ENCODE measurements at places on chromosomes 13 and 19. TPM values are rescaled to one million over a fixed set of nuclear protein-coding genes. Genes with fewer than 3 reads are reported as not detected.

GRIK5 gene
- 8.6 TPM for total RNA-seq

CD70 gene
- total RNA-seq: not detected

DNA sequence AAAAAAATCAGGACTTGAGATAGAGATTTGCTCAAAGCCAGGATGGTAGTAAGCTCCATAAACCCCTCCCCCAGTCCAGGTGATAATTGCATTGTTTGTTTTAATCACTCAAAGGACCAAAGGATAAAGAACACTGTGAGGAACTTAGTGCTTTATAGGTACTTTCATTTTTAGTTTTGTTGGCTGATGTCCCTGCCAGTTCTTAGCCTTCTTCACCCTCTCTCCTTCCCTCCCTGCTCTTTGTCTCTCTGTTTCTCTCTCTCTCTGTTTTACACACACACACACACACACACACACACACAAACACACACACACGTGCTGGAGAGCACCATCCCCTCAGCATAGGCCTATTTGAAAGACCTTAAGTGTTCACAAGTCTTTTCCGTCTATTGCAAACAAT is 5.2 kb downstream of the FRY start:
- H3K4me3 ChIP-seq: no peak overlapping the region
- H3K4me1 ChIP-seq: peaks cover 27% of the 10 kb centered on the region
- no peak for DNase-seq
- H3K27me3 ChIP-seq: no peaks in the 10 kb centered on the region

DNA sequence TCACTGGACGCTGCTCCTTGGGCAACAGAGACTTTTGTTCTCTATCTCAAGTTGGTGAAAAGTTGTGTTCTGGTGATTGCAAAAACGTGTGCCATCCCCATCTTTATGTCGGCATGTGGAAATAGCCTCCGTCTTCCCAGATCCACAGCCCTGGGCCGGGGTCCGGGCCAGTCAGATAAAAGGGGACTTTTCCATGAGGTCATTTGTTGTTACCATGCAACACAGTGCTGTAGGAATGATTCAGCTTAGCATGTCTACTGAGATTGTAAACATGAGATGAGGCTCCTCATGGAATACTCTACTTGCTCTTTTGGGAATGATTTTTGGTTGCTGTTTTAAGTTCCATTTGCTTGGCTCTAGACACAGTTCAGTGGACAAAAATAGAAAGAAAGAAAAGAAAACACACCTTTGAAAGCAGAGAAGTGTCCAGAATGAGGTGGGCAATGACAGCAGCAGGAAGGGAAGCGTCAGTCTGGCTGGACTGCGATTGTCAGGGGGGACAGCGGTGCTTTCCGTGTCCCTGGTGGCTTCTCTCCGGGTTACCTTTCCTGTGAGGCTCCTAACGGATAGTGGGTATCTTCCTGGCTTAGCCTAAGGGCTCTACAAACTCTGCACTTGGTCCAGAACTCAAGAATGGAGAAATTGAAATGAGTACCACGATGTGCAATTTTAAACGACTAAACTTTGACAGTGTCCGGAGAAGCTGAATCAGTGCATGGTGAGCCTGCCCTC is 91.6 kb downstream of the TEX29 start:
- H3K4me1 ChIP-seq: no peaks in the 10 kb centered on the region
- peak overlapping the region; percentile 32 for H3K4me3 ChIP-seq
- no peaks in the 10 kb centered on the region for H3K36me3 ChIP-seq

GRCh38 chr19:38910488-38910887 is 1.5 kb downstream of the CCER2 start:
- no peak overlapping the region for H3K4me3 ChIP-seq
- H3K4me1 ChIP-seq: no peaks in the 10 kb centered on the region

GRCh38 chr19:11480715-11481533 is at the start of gene ELAVL3:
Gene ELAVL3, minus strand, starts transcription at chr19:11481046. Its CDS starts 438 bp downstream, at chr19:11480608.
- H3K36me3 ChIP-seq: peaks cover 19% of the 10 kb centered on the region
- DNase-seq: no peak
- peak within 1 kb of the TSS; percentile 54 for H3K4me3 ChIP-seq
- H3K27ac ChIP-seq: no peak within 1 kb of the TSS
- H3K4me1 ChIP-seq: peaks cover 36% of the 10 kb centered on the region

- no peaks in the 10 kb centered on the region for H3K4me1 ChIP-seq
- no peaks in the 10 kb centered on the region for H3K27me3 ChIP-seq
- DNase-seq: no peak
- H3K27ac ChIP-seq: no peak overlapping the region
- H3K36me3 ChIP-seq: no peaks in the 10 kb centered on the region
- no peak overlapping the region for H3K4me3 ChIP-seq
Observed at GRCh38 chr19:30355586-30355985, 16.6 kb upstream of the ZNF536 start.

DNA sequence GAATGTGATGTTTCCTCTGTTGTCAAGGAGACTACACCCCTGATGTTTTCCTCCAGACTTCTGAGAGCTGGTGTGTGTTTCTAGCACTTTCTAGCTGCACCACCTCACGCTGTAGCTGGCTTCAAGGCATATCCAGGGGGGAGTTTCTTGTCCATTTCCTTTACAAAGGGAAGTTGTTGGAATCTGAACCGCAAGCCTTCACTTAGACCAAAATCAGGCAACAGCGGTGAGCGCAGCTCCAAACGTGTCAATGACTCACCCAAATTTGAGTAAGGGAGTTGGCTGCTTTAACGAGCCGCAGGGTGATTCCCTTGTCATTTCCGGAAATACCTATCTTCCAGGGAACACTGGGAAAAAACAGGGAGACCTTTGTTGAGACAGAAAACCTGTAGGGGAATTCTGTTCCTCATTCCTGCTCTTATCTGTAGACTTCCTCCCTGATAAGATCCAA is 2.5 kb downstream of the LDLR start:
- H3K4me1 ChIP-seq: peaks cover 83% of the 10 kb centered on the region
- peak overlapping the region; percentile 69 for H3K4me3 ChIP-seq
- H3K27me3 ChIP-seq: no peaks in the 10 kb centered on the region
- H3K27ac ChIP-seq: peak overlapping the region; percentile 97

DNA sequence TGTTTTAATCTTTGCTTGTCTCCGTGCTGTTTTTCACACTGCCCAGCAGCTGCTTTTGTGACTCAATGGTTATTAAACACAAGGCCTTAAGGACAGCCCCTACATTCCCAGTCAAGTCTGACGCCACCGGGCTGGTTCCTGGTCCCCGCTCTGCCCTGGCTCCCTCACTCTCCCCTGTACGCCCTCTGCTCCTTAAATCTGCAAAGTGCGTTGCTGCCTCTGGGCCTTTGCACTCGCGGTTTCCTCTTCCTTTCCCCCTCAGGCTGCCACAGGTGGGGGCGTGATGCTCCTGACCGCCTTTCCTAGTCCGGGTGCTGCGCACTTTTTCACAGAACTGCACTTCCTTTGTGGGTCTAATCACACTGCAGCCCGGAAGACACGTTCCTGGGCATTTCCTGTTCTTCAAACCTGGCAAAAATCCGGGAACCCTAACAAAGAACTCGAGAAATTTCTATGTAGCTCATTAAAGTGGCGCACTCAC is 25.6 kb downstream of the NOSIP start:
- no peaks in the 10 kb centered on the region for H3K27me3 ChIP-seq
- peaks cover 26% of the 10 kb centered on the region for H3K4me1 ChIP-seq
- peak overlapping the region; percentile 62 for H3K27ac ChIP-seq
- no peak for DNase-seq
- H3K36me3 ChIP-seq: peaks cover 52% of the 10 kb centered on the region
- no peak overlapping the region for H3K4me3 ChIP-seq

DNA sequence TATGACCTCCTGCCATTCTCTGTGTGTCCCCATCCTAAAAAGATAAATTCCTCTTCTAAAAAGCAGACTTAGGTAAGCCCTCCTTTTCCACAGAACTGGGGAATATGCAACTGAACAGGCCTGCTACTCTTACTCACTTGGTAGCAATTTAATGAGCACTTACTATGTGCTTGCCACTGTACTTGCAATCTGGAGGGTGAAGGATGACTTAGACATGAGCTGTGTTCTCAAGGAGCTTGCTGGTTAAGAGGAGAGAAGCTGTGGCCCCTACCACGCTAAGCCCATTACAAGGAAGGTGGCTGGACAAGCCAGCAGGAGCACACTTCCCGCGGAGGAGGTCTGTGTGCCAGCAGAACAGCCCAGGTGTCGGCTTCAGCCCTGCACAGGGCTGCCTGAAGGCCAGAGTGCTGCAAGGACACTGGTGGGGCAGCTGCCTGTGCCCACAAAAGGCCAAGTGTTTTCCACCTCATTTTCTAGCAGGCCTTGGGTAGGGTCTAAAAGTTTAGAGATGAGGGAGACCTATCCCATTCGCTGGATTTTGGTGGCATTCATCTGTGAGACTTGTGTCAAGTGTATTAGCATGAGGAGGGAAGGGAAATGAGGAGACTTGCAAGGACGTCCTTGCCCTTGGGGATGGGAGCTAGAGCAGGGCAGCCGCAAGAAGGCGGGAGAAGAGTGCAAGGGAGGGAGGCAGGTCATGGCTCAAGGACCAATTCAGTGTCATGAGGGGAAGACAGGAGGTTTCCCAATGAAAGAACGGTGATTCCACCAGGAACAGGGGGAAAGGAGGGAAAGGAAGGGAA is 52.0 kb downstream of the COL4A1 start:
- no peak for DNase-seq
- H3K4me1 ChIP-seq: peaks cover 69% of the 10 kb centered on the region
- no peaks in the 10 kb centered on the region for H3K27me3 ChIP-seq
- peak overlapping the region; percentile 88 for H3K27ac ChIP-seq

DNA sequence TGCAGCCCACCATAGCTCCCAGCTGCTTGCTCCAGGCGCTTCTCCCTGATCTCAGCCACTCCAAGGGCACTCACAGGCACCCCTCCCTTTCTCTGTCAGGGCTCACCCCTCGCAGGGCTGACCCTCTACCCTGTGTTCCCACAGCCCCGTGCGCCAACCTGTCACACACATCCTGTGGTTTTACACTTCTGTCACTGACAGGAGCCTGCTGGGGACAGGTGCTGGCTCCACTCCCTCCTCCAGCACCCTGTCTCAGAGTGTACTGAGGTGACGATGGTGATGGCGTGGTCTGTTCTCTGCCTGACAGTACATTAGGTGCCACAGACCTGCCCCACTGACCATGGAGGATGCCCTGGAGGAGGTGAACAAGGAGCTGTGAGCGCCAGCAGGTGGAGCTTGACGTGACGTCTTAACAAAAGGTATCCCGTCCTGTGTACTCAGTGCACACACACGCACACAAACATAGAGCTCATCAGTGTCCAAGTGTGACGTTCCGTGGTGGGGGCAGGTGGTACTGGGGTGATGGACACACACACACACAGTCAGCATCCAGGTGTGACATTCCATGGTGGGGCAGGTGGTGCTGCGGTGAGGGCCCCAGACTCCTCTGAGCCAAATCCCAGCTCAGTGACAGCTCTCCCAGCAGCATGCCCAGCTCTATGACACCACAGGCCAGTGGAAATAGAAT is 20.9 kb downstream of the C19orf44 start:
- H3K27me3 ChIP-seq: no peaks in the 10 kb centered on the region
- peaks cover 86% of the 10 kb centered on the region for H3K36me3 ChIP-seq
- no peak overlapping the region for H3K27ac ChIP-seq
- no peaks in the 10 kb centered on the region for H3K4me1 ChIP-seq

GRCh38 chr13:88063741-88064140 is 392.6 kb downstream of the SLITRK5 start:
- H3K27ac ChIP-seq: no peak overlapping the region
- H3K4me1 ChIP-seq: no peaks in the 10 kb centered on the region
- no peaks in the 10 kb centered on the region for H3K36me3 ChIP-seq

- DNase-seq: peak; percentile 98
- peak overlapping the region; percentile 72 for H3K4me3 ChIP-seq
- H3K27me3 ChIP-seq: no peaks in the 10 kb centered on the region
- H3K4me1 ChIP-seq: no peaks in the 10 kb centered on the region
- no peaks in the 10 kb centered on the region for H3K36me3 ChIP-seq
Observed at GRCh38 chr13:102394158-102395053, 7.4 kb downstream of the FGF14 start.

DNA sequence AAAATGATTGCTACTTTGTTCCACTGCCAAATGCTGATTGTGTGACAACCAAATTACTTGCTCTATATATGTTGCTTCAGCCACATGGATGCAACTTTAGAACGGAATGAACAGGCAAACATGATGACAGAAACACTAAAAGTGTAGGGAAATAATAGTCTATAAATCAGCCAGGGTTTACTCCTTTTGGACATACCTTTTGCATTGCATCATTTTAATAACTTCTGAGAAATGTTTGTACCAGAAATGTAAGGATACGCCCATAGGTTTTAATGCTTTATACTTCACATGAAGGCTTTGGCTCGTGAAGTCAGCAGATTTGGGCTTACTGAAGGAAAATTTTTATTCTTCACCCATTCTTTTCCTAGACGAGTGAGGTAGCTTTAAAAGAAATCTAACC is 141.0 kb downstream of the POSTN start:
- H3K27me3 ChIP-seq: no peaks in the 10 kb centered on the region
- DNase-seq: no peak
- H3K36me3 ChIP-seq: no peaks in the 10 kb centered on the region
- no peak overlapping the region for H3K4me3 ChIP-seq
- no peaks in the 10 kb centered on the region for H3K4me1 ChIP-seq

DNA sequence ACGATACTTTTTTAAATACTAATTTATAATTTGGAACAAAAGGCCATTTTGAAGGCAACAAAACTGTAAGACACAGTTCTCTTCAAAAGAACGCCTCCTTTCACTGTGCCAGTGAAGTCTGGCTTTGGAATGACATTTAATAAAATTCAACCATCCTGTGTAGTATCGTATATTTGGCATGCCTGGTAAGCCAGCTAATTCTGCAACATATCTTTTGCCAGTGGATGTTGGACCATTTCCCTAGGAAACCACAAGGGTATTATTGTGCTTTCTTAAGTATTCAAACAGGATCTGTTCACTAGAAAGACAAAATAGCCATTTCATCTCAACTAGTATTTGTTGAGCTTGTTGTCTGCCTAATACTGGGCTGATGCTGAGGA is 111.6 kb downstream of the RGCC start:
- peaks cover 13% of the 10 kb centered on the region for H3K36me3 ChIP-seq
- no peak overlapping the region for H3K27ac ChIP-seq
- H3K4me3 ChIP-seq: no peak overlapping the region

DNA sequence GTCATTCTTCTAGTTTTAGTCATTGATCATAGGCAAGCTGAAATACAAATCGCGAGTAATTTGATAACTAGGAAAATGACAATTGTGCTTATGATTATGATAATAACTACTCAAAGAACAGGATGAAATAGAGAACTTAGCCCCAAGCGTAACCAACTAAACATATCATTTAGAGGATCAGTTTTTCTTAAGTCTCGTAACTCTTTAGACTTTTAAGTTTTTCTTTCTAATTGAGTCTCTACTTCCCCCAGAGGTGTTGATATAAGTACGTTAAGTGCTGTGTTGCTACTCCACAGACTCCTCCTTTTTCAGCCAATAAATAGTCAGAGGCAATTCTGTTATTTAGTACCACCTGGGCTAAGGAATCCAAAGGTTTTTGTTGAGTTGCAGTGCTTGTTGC is 96.3 kb downstream of the NHLRC3 start:
- H3K27ac ChIP-seq: no peak overlapping the region
- H3K27me3 ChIP-seq: no peaks in the 10 kb centered on the region
- H3K36me3 ChIP-seq: no peaks in the 10 kb centered on the region
- no peak overlapping the region for H3K4me3 ChIP-seq

GRCh38 chr19:4320419-4320818 is 16.0 kb downstream of the FSD1 start:
- no peak for DNase-seq
- no peaks in the 10 kb centered on the region for H3K36me3 ChIP-seq
- no peaks in the 10 kb centered on the region for H3K4me1 ChIP-seq
- H3K27me3 ChIP-seq: no peaks in the 10 kb centered on the region
- H3K4me3 ChIP-seq: no peak overlapping the region
